ENCODE measurements at places on chromosomes 7 and 10.

- no peak for DNase-seq
Measured at GRCh38 chr7:134313543-134313942, 3.2 kb downstream of the SLC35B4 start.

GRCh38 chr10:107425931-107426553 lies 261.5 kb upstream of the SORCS1 start:
- no peak for DNase-seq

DNA sequence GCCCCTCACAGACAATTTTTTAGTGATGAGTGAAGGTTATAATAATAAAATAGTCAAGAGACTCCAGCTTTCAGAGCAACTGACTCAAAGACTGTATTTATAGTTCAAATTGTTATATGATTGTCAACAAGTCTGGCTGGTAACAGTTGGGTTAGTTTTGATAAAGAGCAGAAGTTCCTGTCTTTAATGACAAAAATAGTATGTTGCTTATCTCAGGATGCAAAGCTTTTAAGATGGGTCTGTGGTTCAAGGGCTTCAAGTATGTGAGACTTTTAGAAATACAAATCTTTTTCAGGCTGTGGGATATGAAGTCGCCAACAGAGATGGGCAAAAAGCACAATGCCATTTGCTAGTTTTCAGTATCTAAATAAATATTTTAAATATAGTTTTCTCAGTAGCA lies 118.4 kb downstream of the ABCA13 start:
- peak; percentile 70 for DNase-seq

GRCh38 chr10:49373361-49373760 lies 22.5 kb downstream of the DRGX start:
- DNase-seq, result no peak

DNA sequence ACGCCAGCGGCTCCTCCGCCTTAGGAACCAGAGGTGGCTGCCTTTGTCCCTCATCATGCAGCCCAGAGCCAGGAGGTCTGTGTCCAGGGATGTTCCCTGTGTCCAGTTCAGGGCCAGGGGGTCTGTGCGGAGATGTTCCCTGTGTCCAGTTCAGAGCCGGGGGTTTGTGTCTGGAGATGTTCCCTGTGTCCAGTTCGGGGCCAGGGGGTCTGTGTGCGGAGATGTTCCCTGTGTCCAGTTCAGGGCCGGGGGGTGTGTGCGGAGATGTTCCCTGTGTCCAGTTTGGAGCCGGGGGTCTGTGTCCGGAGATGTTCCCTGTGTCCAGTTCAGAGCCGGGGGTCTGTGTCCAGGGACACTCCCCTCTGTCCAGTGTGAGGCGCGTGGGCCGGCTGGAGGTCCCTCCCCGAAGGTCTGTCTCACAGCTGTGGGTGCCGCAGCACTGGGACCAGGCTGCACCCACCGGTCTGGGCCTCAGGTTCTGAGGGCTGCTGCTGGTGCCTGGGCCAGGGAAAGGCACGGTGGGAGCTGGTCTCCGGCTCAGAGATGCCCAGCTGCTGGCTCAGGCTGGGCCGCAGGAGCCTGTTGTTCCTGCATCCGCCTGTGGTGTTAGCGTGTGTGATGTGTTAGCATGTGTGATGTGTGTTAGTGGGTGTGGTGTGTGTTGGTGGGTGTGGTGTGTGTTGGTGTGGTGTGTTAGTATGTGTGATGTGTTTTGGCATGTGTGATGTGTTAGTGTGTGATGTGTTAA lies 67.9 kb upstream of the CFAP46 start:
- DNase-seq, result no peak

GRCh38 chr7:98488167-98488566 lies 87.3 kb upstream of the BAIAP2L1 start:
- DNase-seq, result no peak

- no peak for DNase-seq
Measured at GRCh38 chr10:34764472-34764946, 50.6 kb downstream of the PARD3 start.

GRCh38 chr10:119940487-119940886 lies 48.0 kb downstream of the SEC23IP start:
- no peak for DNase-seq

- no peak for DNase-seq
Measured at GRCh38 chr10:13078912-13079775, 20.8 kb upstream of the OPTN start.

DNA sequence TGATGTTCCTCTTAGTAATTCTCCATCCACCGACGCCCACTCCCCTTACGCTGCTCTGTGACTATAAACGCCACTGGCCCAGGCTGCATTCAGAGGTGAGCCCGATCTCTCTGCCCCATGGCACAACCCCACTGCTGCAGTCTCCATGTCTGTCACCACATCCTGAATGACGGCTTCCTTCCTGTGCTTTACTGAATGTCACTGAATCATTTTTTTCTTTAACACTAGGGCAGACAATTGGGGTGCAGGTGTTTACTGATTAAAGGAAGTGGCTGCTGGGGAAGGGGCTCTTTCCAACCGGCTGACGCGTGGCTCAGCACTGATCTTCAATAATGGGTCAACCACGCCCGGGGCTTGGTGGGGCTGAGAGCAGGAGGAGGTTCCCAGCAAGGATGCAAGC lies 208.3 kb downstream of the USP6NL start:
- peak; percentile 72 for DNase-seq

GRCh38 chr10:72050873-72051272 lies 37.5 kb downstream of the SPOCK2 start:
- no peak for DNase-seq

- DNase-seq, result no peak
Measured at GRCh38 chr7:73565675-73566340, 8.3 kb upstream of the BCL7B start.

GRCh38 chr7:146131701-146132100 lies 15.1 kb downstream of the CNTNAP2 start:
- no peak for DNase-seq

DNA sequence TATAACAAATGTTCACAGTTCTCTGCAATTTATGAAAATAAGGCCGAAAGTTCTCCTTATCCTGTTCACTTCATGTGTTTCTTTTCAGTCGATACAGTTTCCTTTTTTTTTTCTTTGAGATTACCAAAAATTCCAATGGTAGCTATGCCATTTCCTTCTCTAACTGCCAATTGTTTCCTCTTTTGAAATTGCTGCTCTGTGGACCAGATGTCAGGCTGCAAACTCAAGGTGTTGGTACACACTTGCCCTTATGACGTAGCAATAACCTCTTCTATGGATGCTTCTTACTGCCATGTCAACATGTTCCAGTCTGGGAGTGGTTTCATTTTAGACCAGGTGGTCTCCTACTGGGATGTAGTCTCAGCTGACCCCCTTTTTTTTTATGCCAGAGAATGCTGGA lies 52.9 kb downstream of the CASD1 start:
- DNase-seq, result peak; percentile 22

GRCh38 chr10:58992830-58993460 lies 183.5 kb upstream of the PHYHIPL start:
- no peak for DNase-seq

DNA sequence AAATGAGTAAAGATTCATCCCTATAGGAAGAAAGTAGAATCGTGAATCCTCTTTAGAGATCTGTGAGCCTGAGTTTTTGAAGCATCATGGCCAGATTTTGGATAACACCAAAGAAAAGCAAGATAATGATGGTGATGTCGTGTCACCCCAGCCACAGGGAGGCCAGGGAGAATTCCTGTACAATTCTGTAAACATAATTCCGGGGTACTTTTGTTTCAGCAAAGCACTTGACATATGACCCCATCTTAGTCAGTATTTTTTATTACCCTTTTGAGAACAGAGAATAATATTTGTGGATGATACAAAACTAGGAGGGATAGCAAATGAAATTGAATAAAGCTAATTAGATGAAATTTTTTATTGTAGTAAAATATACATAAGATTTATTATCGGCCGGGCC lies 33.8 kb downstream of the NACAD start:
- no peak for DNase-seq

DNA sequence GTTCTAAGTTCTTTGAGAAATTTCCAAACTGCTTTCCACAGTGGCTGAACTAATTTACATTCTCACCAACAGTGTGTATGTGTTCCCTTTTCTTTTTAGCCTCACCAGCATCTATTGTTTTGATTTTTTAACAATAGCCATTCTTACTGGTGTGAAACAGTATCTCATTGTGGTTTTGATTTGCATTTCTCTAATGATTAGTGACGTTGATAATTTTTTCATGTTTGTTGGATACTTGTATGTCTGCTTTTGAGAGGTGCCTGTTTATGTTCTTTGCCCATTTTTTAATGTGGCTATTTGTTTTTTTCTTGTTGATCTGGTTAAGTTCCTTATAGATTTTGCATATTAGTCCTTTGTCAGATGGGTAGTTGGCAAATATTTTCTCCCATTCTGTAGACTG lies 191.4 kb downstream of the AGMO start:
- DNase-seq, result no peak

DNA sequence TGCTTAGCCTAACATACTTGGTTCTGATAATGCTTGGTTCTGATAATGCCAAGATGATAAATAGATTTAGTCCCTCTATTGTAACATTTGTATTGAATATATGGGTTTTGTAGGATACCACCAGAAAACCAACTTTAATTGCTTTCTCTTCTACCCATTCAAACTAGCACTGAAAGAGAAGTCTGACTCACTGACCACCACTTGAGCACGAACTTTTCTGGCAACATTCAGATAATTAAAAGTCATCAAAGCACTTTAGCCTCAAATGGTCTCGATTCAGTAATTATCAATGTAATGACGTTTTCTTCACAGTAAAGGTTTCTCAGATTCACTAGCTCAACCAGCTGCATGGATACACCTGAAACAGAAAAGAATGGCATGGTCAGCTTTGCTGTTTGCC lies 63.0 kb downstream of the HDAC9 start:
- no peak for DNase-seq

- no peak for DNase-seq
Measured at GRCh38 chr7:144941127-144941526, 105.3 kb upstream of the TPK1 start.

- no peak for DNase-seq
Measured at GRCh38 chr7:95658676-95659075, 62.4 kb upstream of the PDK4 start.

DNA sequence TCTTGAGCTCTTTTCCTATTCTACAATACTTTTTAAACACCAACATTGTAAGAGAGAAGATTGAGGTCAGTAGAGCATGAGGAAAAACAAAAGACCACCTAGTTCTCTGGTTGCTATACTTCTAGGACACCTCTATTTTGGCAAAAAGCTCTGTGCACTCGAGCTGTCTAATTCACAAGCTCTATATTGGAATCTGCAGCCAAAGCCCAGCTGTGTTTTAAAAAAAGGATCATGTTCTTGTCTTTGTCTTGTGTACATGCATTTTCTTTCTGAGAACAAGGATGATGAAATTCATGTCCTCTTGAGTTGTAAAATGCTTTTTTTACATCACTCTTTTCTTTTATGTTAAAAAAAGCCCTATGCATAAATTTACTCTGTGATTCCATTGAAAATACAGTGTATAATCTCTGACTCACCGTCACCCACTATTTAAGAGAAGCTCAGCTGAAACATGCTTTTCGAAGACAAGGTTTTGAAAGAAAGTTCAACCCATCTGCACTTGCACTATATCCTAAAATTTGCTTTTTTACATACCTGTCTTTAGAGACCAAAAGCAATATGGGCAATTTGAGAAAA lies 215.5 kb upstream of the VSTM2A start:
- no peak for DNase-seq

- DNase-seq, result peak; percentile 47
Measured at GRCh38 chr10:11483201-11484148, 128.0 kb downstream of the USP6NL start.

GRCh38 chr10:133204226-133205015 lies 25.6 kb upstream of the UTF1 start:
- no peak for DNase-seq

DNA sequence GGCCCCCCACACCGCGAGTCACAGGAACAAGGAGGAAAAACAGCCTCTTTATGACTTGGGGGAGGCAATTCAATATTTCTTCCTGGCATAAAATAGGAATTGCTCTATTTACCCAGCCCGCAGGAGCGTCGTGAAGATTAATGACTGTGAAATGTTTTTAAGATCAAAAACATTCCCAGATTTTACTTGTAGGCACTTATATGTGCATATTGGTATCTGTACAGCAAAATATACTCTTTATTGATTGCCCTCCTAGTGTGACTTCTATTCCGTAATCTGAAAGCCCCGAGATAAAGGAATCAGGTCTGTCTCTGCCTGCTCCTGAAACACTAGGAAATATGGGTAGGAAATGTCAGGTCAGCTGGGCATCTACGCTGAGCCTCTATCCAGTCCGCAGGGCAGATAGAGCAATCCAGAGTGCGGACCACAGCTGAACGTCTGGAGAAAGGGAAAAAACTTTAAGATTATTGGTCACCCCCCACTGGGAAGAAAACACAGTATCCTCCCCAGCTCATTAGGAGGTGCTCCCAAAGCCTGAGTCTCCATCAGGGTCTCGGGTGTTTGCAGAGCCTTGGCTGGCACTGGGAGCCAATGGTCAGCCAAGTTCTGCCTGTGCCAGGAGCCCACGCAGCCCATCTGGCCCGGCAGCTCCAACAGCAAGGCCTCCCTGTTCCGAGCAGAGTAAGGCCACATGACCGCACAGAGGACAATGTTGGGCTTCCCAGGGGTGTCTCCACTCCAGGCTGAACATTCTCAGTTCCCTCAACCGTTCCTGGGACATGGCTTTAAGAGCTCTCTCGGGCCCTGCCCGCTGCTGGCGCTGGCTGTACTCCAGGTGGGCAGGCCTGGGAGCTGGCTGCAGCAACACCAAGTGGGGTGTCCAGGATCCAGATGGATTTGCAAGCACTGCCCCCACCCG lies 7.7 kb downstream of the CTBP2 start:
- no peak for DNase-seq

DNA sequence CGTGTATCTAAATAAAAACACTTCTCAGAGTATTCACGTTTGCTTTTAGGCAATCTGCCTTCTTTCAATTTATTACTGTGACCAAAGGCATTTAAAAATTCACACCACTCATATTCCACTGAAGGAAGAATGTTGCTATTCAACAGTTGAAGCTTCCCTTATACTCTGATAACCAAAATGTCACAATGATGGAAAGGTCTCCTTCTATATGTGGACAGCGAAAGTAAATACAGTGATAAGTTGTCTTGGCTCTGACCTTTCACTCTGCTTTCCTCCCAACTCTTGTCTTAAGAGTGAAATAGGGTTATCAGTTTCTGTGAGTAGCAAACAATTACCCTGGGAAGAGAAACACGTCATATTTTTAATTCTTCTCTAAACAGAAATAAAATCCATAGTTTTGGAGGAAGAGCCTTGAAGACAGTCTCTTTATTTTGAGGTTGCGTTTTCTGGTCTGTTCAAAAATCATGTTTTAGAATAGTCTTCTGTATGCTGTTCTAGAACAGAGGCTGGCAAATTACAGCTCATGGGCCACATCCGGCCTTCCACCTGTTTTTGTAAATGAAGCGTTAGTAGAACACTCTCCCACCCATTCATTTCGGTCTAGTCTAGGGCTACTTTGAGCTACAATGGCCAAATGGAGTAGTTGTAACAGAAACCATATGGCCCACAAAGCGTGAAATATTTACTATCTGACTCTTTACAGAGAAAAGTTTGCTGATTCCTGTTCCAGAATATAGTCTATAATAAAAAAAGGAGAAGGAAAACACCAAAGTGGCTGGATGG lies 41.3 kb downstream of the ETV1 start:
- no peak for DNase-seq
